Caco-2 (cell line): ENCODE measurements at places on chromosomes 1 and 21. TPM values are rescaled to one million over a fixed set of nuclear protein-coding genes. Genes with fewer than 3 reads are reported as not detected.
A peak's percentile ranks its signal among the peaks of the same experiment; 100 is the strongest.

Gene FMO3
- total RNA-seq: 0.51 TPM in 1 of 2 replicates, not detected in the other

Gene BGLAP
- 1.3 and 2.0 TPM in 2 replicates for total RNA-seq

Gene CFAP141
- not detected in 2 replicates for total RNA-seq

DNA sequence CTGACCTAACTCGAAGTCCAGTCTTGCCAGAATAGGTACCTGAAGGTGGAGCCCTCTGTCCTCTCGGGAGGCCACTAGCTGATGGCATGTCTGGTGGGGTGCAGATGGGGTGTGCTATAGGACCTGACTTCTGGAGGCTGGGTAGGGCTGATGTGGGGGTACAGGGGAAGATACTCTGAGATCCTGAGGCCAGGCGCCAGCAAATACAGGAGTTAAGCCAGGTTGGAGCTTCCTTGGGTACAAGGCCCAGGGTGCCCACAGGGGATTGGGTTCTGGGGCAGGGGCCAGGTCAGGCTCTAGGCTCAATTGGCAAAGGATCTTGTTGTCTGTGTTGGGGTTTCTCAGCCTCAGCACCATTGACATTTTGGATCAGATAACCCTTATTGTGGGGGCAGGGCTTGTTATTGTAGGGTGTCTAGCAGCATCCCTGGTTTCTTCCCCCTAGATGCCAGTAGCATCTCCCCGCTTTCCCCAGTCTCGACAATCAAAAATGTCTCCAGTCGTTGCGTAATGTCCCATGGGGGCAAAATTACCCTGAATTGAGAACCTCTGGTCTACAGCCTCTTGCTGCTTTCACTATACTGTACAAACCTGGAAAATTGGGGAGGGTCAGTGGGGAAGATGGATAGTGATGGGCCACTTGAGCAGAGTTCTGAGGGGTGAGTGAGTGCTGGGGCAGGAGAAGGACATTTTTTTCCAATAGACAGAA lies 9.2 kb downstream of the PTPRF start:
- H3K27ac ChIP-seq: no peak overlapping the region
- no peaks in the 10 kb centered on the region for H3K27me3 ChIP-seq
- no peak for DNase-seq
- no peak overlapping the region for H3K4me3 ChIP-seq
- H3K36me3 ChIP-seq: peaks cover 1% of the 10 kb centered on the region; the same call in 1 of the 2 replicates
- peaks cover 27% of the 10 kb centered on the region for H3K4me1 ChIP-seq

GRCh38 chr1:239457491-239458143 lies 71.2 kb downstream of the CHRM3 start:
- H3K27ac ChIP-seq: no peak overlapping the region
- H3K27me3 ChIP-seq: no peaks in the 10 kb centered on the region
- no peaks in the 10 kb centered on the region for H3K36me3 ChIP-seq

DNA sequence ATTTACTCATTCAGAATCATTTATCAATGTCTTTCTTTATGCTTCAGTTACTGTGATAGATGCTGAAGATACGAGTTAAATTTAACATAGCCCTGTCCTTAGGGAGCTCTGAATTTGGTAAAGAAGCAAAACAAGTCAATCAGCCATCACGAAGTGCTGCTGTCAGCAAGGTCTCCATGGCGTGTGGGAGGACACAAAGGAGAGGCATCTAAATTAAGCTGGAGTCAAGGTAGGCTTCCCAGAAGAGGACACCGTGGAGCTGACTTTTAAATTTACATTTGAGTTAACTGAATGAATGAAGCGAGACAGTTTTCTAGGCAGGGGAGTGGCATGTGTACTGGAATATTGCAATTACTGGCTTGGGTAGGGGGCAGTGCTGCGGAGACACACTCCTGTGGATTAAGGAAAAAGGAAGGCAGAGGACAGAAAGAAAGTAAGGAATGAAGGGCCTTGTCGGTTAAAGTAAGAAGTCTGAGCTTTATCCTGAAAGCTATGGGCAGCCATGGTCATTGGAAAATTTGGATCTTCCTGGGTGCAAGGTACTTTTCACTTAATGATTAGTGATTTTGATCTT lies 41.3 kb upstream of the C1orf87 start:
- H3K4me1 ChIP-seq: no peaks in the 10 kb centered on the region
- H3K36me3 ChIP-seq: no peaks in the 10 kb centered on the region
- H3K27me3 ChIP-seq: no peaks in the 10 kb centered on the region
- H3K4me3 ChIP-seq: no peak overlapping the region
- H3K27ac ChIP-seq: no peak overlapping the region

DNA sequence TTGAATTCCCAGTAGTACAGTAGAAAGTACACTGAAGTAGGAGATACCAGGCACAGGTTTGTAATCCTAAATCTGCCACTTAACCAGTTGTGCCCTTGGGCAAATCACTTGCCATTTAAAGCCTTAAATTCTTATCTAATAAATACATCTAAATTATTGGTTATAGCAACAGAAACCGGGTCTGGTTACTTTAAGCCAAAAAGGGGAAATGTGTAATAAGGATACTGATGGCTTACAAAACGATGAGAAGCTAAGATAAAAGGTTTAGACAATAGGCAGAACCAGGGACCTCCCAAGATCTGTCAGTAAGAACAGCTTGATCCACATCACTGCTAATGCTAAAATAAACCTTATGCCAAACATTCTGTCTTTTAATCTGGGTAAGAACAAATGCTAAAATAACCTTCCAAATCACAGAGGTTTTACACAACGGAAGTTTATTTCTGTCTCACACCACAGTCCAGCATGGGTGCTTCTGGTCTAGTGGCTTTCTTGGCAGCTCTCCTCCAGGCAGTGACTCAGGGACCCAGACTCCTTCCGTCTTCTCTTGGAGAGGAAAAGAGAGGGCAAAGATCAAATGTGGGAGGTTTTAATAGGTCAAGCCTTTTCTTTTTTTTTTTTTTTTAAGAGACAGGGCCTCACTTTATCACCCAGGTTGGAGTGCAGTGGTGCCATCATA lies 16.5 kb upstream of the ZMYM1 start:
- H3K27ac ChIP-seq: no peak overlapping the region
- H3K27me3 ChIP-seq: no peaks in the 10 kb centered on the region
- DNase-seq: no peak
- no peak overlapping the region for H3K4me3 ChIP-seq

Gene OXCT2
- total RNA-seq: 4.6 and 6.4 TPM in 2 replicates

Gene SLC22A15
- total RNA-seq: 0.16 and 0.28 TPM in 2 replicates

DNA sequence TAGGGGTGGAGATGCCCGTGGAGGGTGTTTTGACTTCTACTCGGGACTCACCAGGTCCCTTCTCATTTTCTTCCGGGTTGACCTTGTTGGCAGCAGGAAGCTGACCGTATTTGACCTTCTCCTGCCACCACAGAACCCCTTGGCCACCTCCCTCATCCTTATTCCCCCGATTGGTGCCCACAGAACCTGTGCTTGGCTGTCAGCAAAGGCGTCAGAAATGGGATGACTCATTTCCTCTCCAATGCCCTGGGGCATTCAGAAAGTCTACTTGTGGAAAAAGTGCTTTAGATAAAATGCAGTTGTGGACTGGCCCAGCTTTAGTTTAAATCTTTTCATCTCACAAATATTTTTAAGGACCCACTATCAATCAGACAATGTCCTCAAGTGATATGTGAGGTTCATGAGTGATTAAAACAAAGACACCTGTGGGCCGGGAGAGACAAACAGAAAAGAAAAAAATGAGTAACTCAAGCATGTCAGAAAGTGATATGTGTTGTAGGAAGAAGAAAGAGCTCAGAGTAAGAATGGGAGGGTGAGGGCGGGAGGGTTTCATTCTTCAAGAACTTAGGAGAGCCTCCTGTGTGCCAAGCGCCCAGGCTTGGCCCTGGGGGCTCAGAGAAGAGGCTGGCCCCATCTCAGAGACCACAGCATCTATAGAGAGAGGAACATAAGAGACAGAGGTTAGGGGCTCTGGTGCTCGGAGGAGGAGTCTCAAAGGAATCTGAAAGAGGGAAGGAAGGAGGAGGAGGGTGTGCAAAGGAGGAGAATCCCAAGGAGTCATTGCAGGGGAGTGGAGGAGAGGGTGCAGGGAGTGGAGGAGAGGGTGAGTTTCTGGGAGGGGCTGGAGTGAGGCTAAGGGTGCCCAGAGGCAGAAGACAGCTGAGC lies 221.6 kb upstream of the VAMP3 start:
- H3K4me3 ChIP-seq: no peak overlapping the region
- no peak overlapping the region for H3K27ac ChIP-seq
- H3K4me1 ChIP-seq: no peaks in the 10 kb centered on the region
- no peaks in the 10 kb centered on the region for H3K36me3 ChIP-seq
- H3K27me3 ChIP-seq: no peaks in the 10 kb centered on the region
- DNase-seq: no peak

Gene A3GALT2
- not detected in 2 replicates for total RNA-seq

DNA sequence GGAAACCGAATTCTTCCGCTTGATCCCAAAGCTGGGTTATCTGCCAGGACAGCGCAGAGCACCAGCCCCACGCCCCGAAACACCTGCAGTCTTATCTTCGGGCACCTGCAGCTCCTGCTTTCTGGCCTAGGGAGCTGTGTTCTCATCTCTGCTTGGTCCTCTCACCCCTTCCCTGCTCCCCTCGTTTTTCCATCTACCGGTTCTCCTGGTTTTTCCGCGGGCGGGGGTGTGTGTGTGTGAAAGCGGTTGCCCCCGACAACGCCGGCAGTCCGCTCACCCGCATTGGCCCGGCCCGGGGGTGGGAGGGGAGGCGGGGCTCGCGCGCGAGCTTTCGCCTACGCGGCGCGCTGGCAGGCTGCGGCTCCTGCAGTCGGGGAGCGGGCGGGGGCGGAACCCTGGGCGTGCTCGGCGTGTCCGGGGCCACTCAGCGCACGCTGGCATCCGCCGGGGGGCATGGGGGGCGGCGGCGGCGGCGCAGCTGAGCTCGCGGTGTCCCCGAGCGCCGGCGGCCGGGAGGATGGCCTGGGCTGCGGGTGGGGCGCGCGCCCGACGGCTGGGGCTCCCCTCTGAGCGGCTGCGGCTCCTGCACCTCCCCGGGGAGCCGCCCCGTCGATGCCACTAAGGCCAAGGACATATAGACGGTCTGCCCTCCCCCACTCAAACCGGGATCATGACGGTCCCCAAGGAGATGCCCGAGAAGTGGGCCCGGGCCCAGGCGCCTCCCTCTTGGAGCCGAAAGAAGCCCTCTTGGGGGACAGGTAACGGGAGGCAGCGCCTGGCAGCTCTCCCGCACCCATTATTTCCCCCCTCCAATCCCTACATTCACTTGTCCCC lies 3.2 kb downstream of the ATP8B2 start:
- no peaks in the 10 kb centered on the region for H3K36me3 ChIP-seq
- peak; percentile 77 for DNase-seq
- peaks cover 6% of the 10 kb centered on the region; the same call in 1 of the 2 replicates for H3K4me1 ChIP-seq
- H3K27me3 ChIP-seq: no peaks in the 10 kb centered on the region
- H3K27ac ChIP-seq: no peak overlapping the region

Gene GUCA2A
- 24.1 and 28.8 TPM in 2 replicates for total RNA-seq

Gene AMY1A
- total RNA-seq: not detected in 2 replicates

GRCh38 chr1:20729155-20729931 lies 3.2 kb downstream of the SH2D5 start:
- no peaks in the 10 kb centered on the region for H3K36me3 ChIP-seq
- no peaks in the 10 kb centered on the region for H3K27me3 ChIP-seq

GRCh38 chr1:163837206-163837605 lies 515.5 kb downstream of the NUF2 start:
- no peaks in the 10 kb centered on the region for H3K36me3 ChIP-seq
- no peak overlapping the region for H3K27ac ChIP-seq
- H3K4me3 ChIP-seq: no peak overlapping the region
- no peaks in the 10 kb centered on the region for H3K4me1 ChIP-seq
- DNase-seq: no peak

Gene DNAJC28
- total RNA-seq: 2.5 and 2.7 TPM in 2 replicates

- H3K36me3 ChIP-seq: no peaks in the 10 kb centered on the region
- H3K4me3 ChIP-seq: no peak overlapping the region
- DNase-seq: peak; percentile 69
- peaks cover 3% of the 10 kb centered on the region; the same call in 1 of the 2 replicates for H3K4me1 ChIP-seq
These were observed 2.5 kb downstream of the RGS4 start for GRCh38 chr1:163071405-163072255.

DNA sequence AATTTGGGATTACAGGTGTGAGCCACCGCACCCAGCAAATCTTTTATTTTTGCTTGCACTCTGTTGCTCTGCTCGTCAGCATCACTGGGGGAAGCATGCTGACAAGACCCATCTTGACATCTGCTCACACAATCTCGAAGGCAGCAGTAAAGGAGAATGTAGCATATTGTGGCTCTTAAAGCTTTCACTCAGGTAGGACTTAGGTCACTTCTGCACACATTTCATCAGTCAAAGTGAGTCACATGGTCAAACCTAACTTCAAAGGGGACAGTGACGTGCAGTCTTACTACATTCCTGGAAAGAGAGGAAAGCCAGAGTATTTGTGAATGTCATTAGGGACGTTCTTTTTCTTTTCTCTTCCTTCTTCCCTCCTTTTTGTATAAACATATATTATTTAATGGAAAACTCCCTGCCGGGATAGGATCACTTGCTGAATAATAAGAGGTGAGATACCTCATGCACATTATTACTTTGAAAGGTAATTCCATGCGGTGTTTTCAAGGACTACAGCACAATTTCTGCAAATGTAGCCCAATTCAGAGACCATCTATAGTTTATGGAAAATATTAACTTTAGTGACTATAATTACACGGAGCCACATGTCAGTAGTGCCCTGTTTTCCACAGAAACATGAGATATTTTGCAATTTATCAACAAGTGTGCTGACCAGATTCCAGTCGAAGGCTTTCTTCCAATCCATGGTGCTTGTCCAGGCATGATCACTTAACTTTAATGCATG lies 19.3 kb upstream of the ACBD6 start:
- peaks cover 51% of the 10 kb centered on the region for H3K4me1 ChIP-seq
- H3K36me3 ChIP-seq: no peaks in the 10 kb centered on the region
- H3K27me3 ChIP-seq: no peaks in the 10 kb centered on the region
- no peak overlapping the region for H3K4me3 ChIP-seq
- DNase-seq: peak; percentile 84
- peak overlapping the region; percentile 70 for H3K27ac ChIP-seq

DNA sequence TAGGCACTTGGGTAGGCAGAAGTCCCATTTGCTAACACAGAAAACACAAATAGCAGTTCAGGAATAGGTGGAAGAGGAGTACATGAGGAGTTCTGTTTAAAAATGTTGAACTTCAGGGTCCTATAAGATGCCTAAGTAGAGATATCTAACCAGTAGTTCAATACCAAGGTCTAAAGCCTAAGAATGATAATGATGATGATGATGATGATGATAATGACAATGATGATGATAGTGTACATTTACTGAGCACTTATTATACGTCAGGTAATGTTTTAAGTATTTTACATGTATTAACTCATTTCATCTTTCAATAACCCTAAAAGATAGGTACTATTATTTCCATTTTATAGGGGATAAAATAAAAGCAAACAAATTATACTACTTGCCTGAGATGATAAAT lies 50.1 kb downstream of the GDAP2 start:
- no peak overlapping the region for H3K27ac ChIP-seq
- no peaks in the 10 kb centered on the region; the same call in 1 of the 2 replicates for H3K36me3 ChIP-seq
- no peaks in the 10 kb centered on the region for H3K27me3 ChIP-seq

Gene NOS1AP
- total RNA-seq: 5.5 and 6.1 TPM in 2 replicates

Gene TRIM67
- total RNA-seq: 0.54 and 0.58 TPM in 2 replicates

- DNase-seq: no peak
- no peak overlapping the region for H3K4me3 ChIP-seq
- no peaks in the 10 kb centered on the region for H3K36me3 ChIP-seq
- H3K27me3 ChIP-seq: no peaks in the 10 kb centered on the region
- no peaks in the 10 kb centered on the region for H3K4me1 ChIP-seq
These were observed 234.9 kb downstream of the PTPRC start for GRCh38 chr1:198873696-198874230.

Gene OR2M3
- total RNA-seq: not detected in 2 replicates
